ENCODE measurements at places on chromosomes 12 and 14. TPM values are rescaled to one million over a fixed set of nuclear protein-coding genes. Genes with fewer than 3 reads are reported as not detected.

ATP2B1 gene
- 32.6 TPM for total RNA-seq

KRT73 gene
- not detected for total RNA-seq

PTPRO gene
- 0.18 TPM for total RNA-seq

PARPBP gene
- total RNA-seq: 15.6 TPM

SAV1 gene
- total RNA-seq: 25.0 TPM

AMIGO2 gene
- 31.7 TPM for total RNA-seq

STAT6 gene
- 38.9 TPM for total RNA-seq

DNAH10 gene
- 0.28 TPM for total RNA-seq

NRIP2 gene
- total RNA-seq: 0.18 TPM

KLRB1 gene
- not detected for total RNA-seq

OASL gene
- total RNA-seq: under 0.01 TPM

LUM gene
- total RNA-seq: 46.1 TPM

TAS2R14 gene
- total RNA-seq: 3.9 TPM

PRKD1 gene
- total RNA-seq: 12.8 TPM

LGR5 gene
- total RNA-seq: not detected

CIROP gene
- total RNA-seq: 0.28 TPM

FLRT2 gene
- 11.1 TPM for total RNA-seq

UNC79 gene
- not detected for total RNA-seq

CNTN1 gene
- 0.18 TPM for total RNA-seq
